ENCODE measurements at places on chromosomes 3 and 15.

GRCh38 chr3:154135511-154136173, 14.5 kb downstream of the ARHGEF26 start:
- DNase-seq, result no peak

DNA sequence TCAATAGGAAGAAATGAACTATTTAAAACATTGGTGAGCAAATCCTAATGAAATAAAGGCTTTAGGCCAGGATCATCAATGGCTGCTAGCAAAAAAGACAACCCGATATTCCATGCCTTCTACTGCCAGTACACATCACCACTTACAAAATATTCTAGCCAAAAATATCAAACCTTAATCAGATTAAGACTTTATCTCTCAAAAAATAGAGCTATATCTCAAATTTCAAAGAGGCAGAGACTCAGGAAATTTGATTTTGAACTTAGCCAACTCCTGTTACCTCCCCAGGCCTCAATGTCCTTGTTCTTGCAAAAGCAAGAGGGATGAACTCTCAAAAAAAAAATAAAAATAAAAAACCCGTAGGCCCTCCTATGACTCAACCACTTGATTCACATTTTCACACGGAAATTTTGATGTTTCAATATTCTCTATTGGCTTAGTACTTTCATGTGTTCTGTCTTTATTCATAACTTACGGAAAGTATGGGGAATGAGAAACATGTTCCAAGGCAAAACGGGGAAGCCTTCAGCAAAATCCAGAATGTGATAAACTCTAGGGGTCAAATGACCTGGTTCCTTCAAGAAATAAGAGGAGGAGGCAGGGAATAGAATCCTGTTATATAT, 273.3 kb upstream of the ZPLD1 start:
- no peak for DNase-seq

GRCh38 chr3:102484-102883, 94.1 kb upstream of the CHL1 start:
- DNase-seq, result no peak

- no peak for DNase-seq
These were observed 14.2 kb downstream of the CMTM7 start for GRCh38 chr3:32405711-32406323.

DNA sequence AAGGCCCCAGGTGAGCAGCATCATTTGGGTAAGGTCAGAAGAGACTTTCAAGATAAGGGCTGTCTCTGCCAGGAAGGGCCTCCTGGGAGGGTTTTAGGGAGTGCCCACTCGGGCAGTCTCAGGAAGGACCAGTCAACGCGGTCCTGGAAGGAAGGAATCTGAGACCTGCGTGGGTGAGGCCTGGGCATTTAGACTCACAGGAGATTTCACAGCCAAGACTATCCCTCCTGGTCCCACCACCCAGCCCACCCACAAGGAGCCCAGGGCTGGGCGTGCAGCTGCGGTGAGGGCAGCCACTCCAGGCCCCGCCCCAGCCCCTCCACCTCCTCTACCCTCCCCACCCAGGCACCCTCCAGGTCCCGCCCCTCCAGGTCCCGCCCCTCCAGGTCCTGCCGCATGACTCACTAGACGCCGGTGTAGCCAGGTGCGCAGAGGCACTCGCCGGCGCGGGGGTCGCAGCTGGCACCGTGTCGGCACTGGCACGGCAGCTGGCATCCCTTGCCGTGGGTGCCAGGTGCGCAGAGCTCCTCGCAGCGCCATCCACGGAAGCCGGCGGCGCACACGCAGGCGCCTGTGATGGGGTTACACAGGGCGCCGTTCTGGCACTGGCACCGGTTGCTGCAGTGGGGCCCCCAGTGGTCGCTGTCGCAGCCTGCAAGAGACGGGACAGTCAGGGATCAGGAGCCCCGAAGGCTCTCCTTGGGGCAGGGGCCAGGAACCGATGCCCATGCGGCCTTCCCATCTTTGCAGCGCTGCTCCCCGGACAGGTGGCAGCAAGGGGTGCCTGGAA, 112.7 kb downstream of the RAB11A start:
- DNase-seq, result no peak

DNA sequence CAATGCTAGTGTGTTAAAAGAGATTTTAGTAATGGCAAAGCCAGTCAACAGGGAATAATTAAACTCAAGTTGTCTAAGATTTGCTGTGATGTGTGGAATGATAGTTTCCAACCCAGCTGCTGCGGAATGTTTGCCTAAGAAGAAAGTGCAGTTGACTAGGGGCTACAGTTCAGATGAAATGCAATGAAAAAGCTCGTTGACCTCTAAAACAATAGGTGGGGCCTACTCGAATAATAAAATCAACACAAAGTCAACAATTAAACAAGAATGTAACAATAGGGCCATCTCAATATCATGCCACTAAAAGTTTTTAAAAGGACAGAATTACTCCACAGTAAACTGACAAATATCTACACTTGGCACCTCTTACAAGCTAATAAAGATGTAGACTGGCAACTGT, 484.2 kb downstream of the MECOM start:
- DNase-seq, result no peak

- DNase-seq, result no peak
These were observed 41.1 kb downstream of the PTH1R start for GRCh38 chr3:46918634-46919033.

GRCh38 chr3:54876694-54877093, 51.2 kb downstream of the LRTM1 start:
- no peak for DNase-seq

- no peak for DNase-seq
These were observed 149.5 kb downstream of the RYR3 start for GRCh38 chr15:33460166-33460805.

All from omental fat pad (tissue), 4 donors.